ENCODE measurements at places on chromosomes 2 and 18. TPM values are rescaled to one million over a fixed set of nuclear protein-coding genes. Genes with fewer than 3 reads are reported as not detected.
A peak's percentile ranks its signal among the peaks of the same experiment; 100 is the strongest.

DNA sequence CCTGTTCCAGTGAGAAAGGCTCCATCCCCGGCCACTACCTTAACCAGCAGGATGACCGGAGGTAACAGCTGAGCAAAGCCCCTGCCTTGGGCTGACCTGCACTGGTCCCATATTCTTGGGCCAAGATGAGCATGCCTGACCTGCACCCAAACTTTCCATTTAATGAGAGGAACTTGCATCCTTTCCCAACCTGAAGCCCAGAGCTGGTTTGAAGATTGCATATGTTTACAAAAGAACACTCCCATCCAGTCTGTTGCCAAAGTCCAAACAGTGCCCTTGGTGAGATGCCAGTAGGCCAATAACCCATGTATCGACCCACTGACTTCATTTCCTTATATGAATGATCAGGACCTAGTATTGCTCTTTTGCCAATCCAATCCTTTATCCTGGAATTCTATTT lies 5.5 kb upstream of the NPAS2 start:
- DNase-seq, result no peak

- DNase-seq, result no peak
Observed at GRCh38 chr2:126704434-126705160, 48.6 kb downstream of the GYPC start.

DNA sequence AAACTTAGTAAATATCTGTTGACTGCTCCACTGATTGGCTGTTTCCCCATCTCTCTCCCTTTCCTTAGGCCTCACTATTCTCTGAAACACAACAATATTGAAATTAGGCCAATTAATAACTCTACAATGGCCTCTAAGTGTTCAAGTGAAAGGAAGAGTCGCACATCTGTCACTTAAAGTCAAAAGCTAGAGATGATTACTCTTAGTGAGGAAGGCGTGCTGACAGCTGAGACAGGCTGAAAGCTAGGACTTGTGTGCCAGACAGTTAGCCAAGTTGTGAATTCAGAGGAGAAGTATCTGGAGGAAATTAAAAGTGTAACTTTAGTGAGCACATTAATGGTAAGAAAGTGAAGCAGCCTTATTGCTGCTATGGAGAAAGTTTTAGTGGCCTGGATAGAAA lies 48.4 kb downstream of the PLEK start:
- DNase-seq, result no peak

DNA sequence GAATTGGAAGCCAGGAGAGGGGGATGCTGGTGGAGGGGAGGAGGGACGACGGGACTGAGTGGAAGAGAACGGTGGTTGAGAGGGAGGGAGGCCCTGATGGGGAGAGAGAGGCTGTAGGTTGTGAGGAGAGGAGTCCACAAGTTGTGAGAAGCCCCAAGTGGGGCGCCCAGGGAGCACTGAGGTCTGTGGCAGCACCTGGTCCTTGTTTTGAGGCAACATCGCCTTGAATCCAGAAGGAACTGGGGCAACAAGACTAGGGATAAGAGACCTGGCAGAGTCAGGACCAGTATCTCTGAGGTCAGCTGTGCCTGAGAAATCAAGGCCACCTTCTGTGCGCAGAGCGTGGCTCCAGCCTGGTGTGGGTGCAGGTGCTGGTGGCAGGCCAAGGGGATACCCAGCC lies 1.1 kb downstream of the PRR30 start:
- no peak for DNase-seq

GRCh38 chr2:45452866-45453265 lies 158.2 kb downstream of the SRBD1 start:
- no peak for DNase-seq

GRCh38 chr18:73636355-73636754 lies 511.3 kb downstream of the FBXO15 start:
- no peak for DNase-seq

DNA sequence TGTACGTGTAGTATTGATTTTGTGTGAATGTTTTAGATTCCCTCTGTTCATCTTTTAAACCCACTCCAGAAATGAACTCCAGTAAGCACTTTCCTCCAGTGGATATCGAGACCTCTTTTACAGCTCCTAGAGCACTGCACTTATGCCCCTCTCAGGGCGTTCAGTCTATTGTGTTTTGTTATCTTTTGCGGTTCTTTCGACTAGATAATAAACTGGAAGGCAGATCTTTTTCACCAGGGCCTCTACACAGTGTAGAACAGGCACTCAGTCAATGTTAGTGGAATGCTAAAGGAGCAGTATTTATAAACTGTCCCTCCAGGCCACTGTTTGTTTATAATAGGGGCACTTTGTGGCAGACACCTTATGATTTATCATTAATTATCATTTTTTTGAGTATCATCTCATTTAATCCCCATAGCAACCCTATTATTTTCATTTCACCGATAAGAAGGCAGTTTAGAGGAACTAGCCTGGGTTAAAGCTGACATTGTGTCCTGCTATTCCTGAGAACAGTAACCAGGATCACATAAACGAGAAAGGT lies 742 bp upstream of the SOS1 start:
- DNase-seq, result no peak

GRCh38 chr2:467892-468647 lies 180.2 kb upstream of the ALKAL2 start:
- DNase-seq, result no peak

DNA sequence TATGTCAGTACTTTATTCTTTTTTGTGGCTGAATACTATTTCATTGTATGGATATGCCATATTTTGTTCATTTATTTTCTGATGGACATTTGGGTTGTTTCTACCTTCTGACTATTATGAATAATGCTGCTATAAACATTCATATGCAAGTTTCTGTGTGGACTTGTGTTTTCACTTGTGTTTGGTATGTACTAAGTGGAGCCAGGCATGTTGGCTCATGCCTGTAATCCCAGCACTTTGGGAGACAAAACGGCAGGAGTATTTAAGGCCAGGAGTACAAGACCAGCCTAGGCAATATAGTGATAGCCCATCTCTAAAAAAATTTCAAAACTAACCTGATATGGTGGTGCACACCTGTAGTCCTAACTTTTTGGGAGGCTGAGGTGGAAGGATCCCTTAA lies 23.3 kb downstream of the MARCHF7 start:
- no peak for DNase-seq

GRCh38 chr2:109720380-109721106 lies 73.6 kb upstream of the RGPD5 start:
- DNase-seq, result no peak

- no peak for DNase-seq
Observed at GRCh38 chr2:174492963-174493431, 6.2 kb upstream of the GPR155 start.

DNA sequence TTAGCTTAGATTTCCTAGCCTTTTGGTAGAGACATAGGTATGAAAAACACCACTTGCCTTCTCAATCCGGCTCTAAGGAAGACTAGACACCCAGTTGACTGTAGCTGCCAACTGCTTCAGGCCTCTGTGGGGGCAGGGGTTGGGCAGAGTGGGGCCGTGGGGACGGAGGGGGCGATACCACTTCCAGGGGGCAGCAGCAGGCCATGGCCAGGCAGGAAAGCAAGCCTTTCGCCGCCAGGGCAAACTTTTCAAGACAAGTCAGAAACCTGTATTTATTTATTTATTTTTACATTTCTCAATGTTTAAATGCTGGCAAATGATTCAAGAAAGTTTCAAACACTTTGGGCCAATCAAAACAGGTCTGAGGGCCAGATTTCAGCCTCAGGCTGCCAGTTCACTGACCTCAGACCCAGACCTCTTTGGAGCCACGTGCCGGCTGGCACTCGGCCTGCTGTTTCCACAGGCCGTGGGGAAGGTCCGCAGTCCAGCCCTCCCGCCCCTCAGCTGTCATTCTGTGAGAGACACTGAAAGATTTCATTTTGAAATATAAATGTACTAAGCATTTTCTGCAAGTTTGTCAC lies 63.8 kb downstream of the MEX3C start:
- no peak for DNase-seq

- no peak for DNase-seq
Observed at GRCh38 chr2:107932979-107933378, 53.3 kb upstream of the SLC5A7 start.

DNA sequence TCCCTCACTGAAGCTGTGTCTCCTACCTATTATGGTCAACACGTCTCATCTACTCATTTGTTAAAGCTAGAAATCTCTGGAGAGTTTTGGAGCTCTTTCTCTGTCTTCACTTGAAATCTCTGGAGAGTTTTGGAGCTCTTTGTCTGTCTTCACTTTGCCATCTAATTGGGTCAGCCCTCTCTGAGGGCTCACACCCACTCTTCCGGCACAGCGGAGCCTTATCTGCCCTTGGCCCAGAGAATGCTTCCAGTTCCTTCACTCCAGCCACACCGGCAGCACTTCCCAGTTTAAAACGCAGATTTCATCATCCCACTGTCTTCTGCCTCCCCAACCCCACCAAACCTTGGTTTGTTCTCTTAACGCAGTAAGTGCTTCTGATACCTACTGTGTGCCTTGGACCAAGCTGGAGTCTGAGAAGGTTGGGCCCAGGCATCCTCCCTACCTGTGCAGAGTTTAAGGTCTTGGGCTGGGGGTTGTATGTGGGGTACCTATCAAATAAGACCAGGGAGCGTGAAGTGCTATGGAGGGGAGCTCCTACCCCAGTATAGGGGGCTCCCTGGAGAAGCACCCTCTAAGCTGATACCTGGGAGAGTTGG lies 5.0 kb downstream of the HPCAL1 start:
- no peak for DNase-seq

GRCh38 chr18:11948852-11949523 lies 32.3 kb upstream of the IMPA2 start:
- DNase-seq, result no peak

GRCh38 chr2:99794414-99794813 lies 304.6 kb upstream of the REV1 start:
- DNase-seq, result no peak

GRCh38 chr2:142415461-142415860 lies 284.6 kb upstream of the LRP1B start:
- DNase-seq, result no peak

DNA sequence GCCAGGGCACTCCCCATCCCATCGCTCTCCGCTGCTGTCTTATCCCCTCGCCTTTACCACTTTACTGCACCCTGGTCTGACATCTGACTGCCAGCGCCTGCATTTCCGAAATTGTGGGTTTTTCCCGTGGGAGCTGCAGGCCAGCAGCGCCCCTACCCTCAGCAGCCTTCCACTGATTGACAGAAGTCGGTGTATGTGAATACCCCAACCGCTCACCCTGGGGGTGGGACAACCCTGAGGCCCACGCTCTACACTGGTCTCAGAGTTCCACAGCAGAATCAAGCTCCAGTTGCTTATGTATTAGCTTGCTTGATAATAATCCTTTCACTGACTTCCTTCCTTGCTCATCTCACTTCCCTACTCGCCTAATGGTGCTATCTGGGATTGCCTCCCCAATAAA lies 62.0 kb downstream of the POLE4 start:
- no peak for DNase-seq

DNA sequence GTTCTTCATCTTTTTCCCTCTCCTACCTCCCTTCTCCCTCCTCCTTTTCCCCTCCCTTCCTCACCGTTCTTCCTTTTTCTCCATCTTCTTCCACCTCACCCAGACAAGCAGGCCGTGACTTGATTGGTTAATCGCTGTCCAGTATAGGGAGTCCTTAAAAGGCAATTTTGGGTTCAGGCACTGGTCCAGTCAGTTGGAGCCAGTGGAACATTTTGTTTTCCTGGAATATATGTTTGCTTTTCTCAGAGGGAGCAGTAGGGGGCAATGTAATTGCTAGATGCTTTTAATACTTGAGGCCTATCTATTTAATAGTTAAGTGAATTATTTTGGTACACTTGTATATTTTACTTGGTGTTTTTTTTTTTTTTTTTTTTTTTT lies 15.0 kb downstream of the ELAC1 start:
- DNase-seq, result no peak

DNA sequence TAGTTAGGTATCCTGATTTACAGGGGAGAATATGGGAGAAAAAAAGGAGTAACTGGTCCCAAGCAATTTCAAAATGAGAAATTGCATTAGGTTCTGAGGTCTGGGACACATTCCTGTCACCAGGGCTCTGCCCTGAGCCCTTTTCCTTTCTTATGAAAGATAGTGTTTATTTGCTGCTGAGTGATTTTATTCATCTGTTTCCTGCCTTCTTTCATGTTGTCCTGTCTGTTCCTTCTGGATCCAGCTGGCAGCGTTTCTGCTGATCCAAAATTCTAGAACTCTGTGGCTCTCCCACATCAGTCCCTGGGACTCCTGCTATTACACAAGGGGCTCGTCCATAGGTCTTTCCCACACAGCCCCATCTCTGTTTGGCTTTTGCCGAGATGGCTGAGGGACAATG lies 519.1 kb upstream of the SALL3 start:
- no peak for DNase-seq

DNA sequence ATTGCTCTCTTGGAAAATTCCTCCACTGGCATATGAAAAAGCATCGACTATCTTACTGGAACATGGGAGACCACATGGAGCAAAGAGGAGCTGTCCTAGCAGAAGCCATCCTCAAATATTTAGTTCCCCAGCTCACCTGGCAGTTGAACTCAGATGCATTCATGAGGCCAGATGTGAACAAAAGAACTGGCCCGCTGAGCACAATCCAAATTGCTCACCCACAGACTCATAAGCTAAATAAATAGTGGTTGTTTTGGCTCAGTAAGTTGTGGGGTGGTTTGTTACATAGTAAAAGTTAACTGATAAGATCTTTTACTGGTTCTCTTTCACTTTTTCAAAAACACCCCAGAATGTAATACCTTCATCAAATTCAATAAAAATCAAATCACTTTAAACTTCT lies 108.6 kb upstream of the CWC22 start:
- no peak for DNase-seq

DNA sequence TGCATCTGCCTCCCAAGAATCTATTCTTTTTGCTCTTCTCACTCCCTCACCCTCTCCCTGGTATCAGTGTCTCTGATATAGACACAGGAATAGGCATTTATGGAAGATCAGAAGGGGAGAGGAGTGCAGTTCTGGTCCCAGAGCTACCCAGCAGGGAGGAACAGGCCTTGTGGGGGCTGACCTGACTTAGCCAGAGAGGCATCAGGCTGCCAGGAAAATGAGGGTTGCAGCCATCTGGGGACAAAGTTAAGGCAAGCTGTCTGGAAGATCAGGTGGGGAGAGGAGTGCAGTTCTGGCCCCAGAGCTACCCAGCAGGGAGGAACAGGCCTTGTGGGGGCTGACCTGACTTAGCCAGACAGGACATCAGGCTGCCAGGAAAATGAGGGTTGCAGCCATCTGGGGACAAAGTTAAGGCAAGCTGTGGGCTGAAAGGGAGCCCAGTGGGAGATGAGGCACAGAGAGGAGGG lies 69.9 kb upstream of the HK2 start:
- peak; percentile 8 for DNase-seq

Gene RAB17
- 0.36 TPM for total RNA-seq

Gene FRZB
- total RNA-seq, result 10.2 TPM

Gene AQP12A
- not detected for total RNA-seq

Gene TMEM182
- 5.8 TPM for total RNA-seq

Gene FOXD4L1
- 0.27 TPM for total RNA-seq

Gene DNAJC10
- 51.6 TPM for total RNA-seq

Gene NETO1
- total RNA-seq, result 57.7 TPM

Gene ZNF516
- total RNA-seq, result 27.5 TPM

All from cerebellum (tissue), 4 donors.